ENCODE measurements at places on chromosomes 12 and 14.
A peak's percentile ranks its signal among the peaks of the same experiment; 100 is the strongest.

- no peak for DNase-seq
Observed at GRCh38 chr12:105033851-105034250, 47.7 kb downstream of the NOPCHAP1 start.

GRCh38 chr12:75087654-75088053, 122.0 kb downstream of the KCNC2 start:
- DNase-seq = no peak

DNA sequence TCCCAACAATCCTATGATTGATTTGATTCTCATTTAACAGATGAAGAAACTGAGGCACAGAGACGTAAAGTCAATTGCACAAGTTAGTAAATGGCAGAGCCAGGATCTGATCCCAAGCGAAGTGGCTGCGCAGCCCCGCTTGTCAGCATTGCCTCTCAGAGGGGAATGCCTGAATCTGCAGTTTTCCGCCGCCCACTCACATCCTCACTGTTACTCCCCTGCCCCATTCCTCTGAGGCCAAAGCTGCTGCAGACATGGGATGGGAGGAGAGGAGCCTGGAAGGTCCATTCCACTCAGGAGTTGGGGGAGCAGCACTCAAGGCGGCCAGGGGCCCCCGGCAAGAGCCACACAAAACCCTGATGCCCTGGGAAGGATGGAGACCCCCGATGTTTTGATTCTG, 1.0 kb downstream of the NRIP2 start:
- peak; percentile 15 for DNase-seq

DNA sequence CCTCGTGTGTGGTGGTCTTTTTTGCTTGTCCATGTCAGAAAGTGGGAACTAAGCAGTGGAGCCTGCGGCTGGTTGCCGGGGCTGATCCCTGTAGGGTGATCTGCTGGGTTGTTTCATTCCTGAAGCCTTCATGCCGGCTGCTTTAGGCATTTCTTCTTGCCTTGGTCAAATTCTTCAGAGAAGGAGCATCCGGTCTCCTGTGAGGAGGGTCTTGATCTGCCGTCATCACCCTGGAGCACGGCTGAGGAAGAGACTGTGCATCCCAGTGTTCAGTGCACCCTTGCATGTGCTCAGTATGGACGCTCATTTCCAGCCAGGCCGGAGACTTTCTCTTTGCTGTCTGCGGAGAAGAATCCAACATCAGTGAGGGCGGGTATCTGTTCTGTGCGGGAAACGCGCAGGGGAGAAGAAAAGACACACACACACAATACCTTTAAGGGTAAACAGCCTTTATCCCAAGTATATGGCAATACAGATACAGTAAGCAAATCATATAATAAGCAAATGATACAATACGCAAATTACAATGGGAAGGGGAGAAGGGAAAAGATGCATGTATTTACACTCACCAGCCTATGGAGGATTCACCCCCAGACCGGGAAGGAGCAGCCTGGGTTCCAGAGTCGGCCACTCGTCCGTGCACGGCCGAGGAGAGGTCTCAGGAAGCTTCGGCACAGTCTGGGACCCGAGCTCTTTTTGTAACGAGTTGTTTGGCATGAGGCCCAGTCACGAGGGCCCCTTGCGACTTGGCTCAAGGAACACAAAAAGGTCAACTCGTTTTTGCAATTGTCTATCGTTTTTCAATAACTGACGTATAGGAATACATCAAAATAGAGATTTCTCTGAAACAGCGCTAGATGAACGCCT, 1366.8 kb upstream of the TMEM132C start:
- DNase-seq = no peak

- no peak for DNase-seq
Observed at GRCh38 chr14:63257299-63257698, 53.1 kb downstream of the RHOJ start.

- no peak for DNase-seq
Observed at GRCh38 chr14:68153275-68153674, 333.7 kb downstream of the RAD51B start.

GRCh38 chr12:286531-287300, 24.1 kb upstream of the SLC6A13 start:
- no peak for DNase-seq

DNA sequence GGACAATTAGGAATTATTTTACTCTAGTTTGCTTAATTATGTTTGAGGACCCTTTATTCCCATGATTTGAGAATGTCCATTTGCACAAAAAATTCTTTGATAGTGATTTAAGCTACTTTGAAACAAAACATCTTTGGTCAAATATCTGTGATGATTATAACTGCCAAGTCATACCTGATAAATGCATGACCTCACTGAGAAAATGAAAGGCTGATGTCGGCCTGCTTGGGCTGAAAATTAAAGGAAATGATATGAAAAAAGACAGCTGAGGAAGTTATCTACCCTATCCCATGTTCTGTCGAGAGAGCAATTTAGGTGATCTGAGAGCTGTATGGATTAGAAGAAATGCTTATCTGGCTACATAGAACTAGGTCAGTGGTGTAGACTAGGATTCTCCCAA, 43.6 kb downstream of the ATL1 start:
- no peak for DNase-seq

- no peak for DNase-seq
Observed at GRCh38 chr12:99847936-99848335, 136.8 kb downstream of the ANKS1B start.

- DNase-seq = peak; percentile 34
Observed at GRCh38 chr12:65858831-65859230, 34.5 kb downstream of the HMGA2 start.

DNA sequence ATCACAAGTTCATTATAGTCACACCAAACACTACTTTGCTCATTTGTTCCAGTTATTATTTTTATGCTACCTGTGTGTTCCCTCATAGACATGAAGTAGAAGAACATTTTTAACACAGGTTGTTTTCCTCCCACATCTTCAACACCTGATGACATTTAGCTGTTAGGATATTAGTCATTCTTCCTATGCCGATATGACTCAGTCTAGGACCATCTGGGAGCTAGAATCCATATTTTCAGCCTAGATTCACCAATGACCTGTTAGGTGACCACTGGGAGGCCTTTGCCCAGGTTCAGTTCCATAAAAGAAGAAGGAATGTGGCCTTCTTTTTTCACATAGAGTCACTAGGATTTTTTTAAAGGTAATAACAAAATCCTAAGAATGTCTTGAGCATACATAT, 222.8 kb downstream of the C12orf42 start:
- no peak for DNase-seq

- DNase-seq = no peak
Observed at GRCh38 chr12:49015196-49015595, 3.4 kb downstream of the PRKAG1 start.

GRCh38 chr14:26187996-26188620, 409.7 kb downstream of the NOVA1 start:
- no peak for DNase-seq

DNA sequence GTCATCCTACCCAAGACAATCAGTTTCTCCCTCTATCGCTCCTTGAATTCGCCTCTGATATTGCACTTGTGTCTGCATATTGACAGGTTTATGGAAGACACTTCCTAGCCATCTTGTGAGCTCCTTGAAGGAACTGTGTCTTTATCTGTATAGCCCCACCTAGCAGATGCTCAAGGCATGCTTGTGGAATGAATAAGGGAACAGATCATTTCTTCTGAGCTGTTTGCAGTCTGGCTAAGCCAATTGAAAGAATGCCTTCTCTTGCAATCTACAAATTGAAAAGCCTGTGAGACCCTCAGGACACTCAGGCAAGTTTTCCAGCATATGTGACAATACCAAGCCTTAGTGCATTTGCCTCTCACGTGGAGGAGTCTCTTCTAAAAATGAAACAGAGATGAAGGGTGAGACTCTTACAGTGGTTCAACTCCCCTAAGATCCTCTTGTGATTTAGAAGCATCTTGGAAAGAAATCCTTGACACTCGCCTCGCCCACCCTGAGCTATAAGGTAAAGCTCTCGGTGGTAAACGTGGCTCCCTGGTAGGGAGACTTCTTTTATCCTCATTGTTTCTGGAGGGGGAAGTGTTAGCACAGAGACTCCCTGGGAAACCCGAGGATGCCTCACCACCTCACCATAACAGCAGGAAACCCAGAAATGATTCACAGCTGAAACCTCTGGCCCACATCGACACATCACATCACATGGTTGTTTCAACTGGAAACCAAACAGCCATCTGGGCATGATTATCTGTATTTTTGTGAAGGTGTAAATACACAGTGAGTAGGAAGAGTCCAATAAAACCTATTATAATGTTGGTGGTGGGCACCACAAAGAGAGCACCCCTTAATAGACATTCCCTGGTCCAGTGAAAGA, 112.3 kb upstream of the BCL2L14 start:
- no peak for DNase-seq

GRCh38 chr12:88419794-88420193, 160.5 kb downstream of the KITLG start:
- DNase-seq = no peak

DNA sequence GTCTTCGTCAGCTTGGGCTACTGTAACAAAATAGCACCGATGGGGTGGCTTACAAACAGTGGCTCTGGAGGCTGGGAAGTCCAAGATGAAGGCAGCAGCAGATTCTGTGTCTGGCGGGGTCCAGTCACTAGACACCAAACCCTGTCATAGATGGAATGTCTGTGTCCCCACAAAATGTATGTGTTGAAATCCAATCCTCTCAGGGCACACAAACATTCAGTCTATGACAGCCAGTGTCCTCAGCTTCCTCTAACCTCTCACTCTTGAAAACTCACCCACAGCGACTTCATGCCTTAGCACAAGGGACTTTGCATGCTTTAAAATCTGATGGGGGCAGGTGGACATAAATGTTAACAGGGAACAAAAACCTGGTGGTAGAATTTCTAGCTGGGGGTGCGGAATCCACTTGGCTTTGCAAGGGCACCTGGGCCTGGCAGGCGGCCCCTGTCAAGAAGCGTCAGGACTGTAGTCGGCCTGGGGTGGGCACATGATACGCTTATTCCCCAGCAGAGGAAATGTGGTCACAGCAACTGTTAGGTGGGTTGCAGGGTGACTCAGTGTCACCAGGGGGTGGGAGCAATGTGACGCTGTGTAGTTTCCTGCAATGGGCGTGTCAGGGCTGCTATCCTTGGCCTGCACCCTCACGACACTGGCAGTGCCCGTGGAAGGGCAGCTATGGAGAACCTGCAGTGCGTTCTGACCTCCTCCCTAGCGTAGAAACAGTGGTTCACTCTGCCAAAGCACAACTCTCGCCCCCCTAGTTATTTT, 17.7 kb downstream of the RIN3 start:
- no peak for DNase-seq

- no peak for DNase-seq
Observed at GRCh38 chr14:88541324-88541723, 13.5 kb downstream of the PTPN21 start.

- no peak for DNase-seq
Observed at GRCh38 chr14:21768875-21769257, 95.2 kb upstream of the OR4E1 start.

GRCh38 chr12:127723251-127723650, 543.7 kb upstream of the TMEM132C start:
- no peak for DNase-seq

DNA sequence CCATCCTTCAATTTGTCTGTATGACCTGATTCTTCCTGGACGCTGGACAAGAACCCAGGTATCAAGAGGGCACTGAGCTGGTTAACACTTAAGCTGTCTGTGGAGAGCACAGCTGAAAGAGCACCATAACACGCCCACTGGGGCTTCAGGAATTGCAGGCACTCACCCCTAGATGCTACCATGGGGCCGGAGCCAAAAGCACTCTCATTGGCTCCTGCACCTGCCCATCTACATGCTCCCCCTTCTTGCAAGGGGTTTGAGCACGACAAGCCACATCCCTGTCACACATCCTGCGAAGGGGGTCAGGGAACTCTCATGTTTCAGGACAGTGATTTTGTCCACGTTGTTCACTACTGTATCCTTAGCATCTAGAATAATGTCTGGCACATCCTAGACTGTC, 35.1 kb upstream of the TBC1D15 start:
- DNase-seq = no peak

GRCh38 chr14:24080888-24081738, 9.8 kb downstream of the CPNE6 start:
- peak; percentile 56 for DNase-seq

DNA sequence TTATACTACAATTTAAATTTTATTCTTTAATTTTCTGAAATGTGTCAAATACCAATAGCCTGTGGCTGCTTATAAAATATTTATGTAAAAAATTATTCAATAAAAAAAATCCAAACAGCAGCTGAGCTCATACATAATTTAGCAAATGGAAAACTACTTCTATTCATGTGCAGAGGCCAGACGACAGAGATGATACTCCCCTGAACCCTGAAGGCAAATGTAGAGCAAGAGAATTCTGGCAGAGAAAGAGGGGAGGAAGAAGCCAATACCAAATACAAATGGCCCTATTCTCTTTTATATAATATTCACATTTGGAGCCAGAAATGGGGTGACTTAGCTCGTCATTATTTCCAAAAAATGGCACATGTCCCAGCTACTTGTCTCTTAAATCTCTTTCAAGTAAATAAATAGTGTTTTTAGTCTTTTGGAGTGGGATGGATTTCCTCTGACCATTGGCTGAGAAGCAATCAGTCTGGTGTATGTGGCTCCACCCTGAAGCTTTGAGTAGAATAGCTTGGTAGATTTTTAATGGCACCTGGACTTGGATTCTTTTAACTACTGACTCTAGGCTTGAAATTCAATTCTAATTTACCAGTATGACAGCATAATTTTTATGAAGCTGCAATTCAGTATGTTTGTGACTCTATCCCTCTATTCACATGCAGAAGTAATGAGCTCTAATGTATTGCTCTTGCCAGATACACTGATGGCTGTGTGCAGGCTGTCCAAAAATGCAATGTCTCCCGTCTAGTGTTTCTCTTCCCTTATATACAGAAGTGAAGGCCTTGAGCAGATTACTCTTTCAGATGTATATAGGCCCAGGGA, 113.4 kb upstream of the SCAF11 start:
- DNase-seq = no peak

- DNase-seq = no peak
Observed at GRCh38 chr14:91021991-91022621, 38.3 kb downstream of the RPS6KA5 start.

GRCh38 chr14:50452296-50452695, 55.6 kb upstream of the CDKL1 start:
- peak; percentile 86 for DNase-seq

GRCh38 chr12:62301080-62301798, 41.0 kb downstream of the USP15 start:
- no peak for DNase-seq

DNA sequence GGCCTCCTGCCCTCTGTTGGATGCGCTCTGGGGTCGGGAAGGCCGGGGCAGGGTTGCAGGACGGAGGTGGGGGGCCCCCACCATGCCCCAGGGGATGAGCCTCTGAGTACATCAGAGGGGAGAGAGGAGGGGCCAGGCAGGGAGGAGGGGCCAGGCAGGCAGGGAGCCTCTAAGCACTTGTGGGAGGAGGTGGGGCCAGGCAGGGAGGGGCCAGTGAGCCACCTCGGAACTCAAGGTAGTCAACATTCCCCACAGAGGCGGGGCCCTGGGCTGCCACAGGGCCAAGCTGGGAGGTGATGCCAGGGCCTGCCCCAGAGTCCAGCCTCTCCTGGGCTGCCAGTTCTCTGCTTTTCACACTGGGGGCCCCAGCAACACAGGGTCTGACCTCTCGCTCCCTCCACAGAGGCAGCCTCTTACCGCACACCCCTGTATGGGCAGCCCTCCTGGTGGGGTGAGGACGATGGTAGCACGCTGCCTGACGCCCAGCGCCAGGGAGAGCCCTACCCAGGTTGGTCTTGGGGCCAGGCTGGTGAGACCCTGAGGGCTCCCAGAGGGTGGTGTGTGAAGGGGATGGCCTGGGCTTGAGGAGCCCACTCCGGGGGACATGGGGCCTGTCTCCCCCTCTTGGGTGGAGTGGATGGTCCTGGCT, 17.4 kb downstream of the CEP170B start:
- no peak for DNase-seq

GRCh38 chr12:100375038-100375735, 18.3 kb downstream of the SLC17A8 start:
- DNase-seq = peak; percentile 76

- no peak for DNase-seq
Observed at GRCh38 chr12:98416845-98417244, 98.5 kb upstream of the TMPO start.
